ENCODE measurements at places on chromosomes 7 and 10.

- no peak for DNase-seq
These were observed 36.4 kb upstream of the SRRM3 start for GRCh38 chr7:76165106-76165972.

GRCh38 chr7:47335557-47336471 is 246.1 kb downstream of the TNS3 start:
- DNase-seq, result no peak

- DNase-seq, result no peak
These were observed 142.9 kb upstream of the VWC2 start for GRCh38 chr7:49630513-49630912.

DNA sequence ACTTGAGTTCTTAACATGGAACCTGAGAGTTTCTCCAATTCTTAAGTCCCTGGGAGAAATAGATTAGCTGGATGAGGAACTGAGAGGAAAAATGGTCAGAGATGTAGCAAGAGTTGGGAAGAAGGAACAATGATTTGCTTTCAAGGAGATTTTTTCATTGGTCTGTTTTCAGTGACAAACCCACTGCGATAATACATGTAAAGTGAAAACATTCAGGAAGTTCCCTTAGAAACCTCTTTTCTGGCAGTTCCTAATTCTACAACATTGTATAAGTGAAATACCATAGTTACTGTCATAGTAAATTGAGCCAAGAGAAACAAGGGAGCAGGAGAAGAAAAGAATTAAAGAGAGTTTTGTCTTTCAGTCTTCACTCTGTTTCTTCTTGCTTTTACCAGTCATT is 12.1 kb upstream of the MAGI2 start:
- no peak for DNase-seq

DNA sequence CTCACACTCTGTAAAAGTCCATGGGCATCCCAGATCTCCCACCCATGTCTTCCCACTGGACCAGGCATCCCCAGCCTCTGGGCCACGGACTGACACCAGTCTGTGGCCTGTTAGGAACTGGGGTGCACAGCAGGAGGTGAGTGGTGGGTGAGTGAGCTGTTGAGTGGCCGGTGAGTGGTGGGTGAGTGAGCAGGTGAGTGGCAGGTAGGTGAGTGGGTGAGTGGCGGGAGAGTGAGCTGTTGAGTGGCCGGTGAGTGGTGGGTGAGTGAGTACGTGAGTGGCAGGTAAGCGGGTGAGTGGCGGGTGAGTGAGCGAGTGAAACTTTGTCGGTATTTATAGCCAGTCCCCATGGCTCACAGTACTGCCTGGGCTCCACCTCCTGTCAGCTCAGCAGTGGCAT is 471.2 kb downstream of the DNAJB6 start:
- DNase-seq, result no peak

- no peak for DNase-seq
These were observed 98.7 kb downstream of the CALCR start for GRCh38 chr7:93475811-93476210.

DNA sequence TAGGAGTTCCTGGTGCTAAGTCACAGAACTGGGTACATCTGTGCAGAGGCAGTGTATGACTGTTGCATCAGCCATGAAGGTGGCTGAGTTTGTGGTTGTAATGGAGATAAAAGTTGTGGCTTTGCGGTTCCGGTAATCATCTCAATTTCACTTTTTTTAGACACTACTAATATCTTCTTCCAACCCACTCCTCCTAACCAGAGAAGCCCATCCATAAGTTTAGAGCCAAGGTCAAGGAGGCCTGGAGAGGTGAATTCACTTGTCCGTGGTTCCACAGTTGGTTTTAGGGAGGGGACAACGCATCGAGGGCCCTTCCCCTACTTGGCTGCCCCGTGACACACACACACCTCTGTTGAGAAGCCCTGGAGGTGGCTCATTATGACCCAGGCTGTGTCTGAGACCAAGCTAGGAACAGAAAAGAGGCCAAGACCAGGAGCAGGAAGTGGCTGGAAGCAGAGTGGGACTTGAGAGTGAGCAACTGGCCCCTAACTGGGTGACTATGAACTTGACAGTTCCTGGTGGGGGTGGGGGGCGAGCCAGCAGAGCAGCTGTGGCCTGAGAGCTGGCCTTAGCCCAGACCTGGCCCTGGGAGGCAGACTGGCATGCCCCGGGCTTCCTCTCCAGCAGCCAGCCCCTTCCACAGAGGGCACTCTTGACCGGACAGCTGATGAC is 66.8 kb upstream of the COL13A1 start:
- no peak for DNase-seq

- no peak for DNase-seq
These were observed 128.6 kb downstream of the OAT start for GRCh38 chr10:124289851-124290795.

GRCh38 chr10:68756766-68757165 is 35.7 kb downstream of the CCAR1 start:
- DNase-seq, result no peak

GRCh38 chr10:126683466-126683865 is 13.0 kb upstream of the C10orf90 start:
- DNase-seq, result no peak

- DNase-seq, result no peak
These were observed 87.7 kb downstream of the PIK3CG start for GRCh38 chr7:106952658-106953231.

GRCh38 chr10:130994191-130994590 is 317.3 kb downstream of the TCERG1L start:
- no peak for DNase-seq

DNA sequence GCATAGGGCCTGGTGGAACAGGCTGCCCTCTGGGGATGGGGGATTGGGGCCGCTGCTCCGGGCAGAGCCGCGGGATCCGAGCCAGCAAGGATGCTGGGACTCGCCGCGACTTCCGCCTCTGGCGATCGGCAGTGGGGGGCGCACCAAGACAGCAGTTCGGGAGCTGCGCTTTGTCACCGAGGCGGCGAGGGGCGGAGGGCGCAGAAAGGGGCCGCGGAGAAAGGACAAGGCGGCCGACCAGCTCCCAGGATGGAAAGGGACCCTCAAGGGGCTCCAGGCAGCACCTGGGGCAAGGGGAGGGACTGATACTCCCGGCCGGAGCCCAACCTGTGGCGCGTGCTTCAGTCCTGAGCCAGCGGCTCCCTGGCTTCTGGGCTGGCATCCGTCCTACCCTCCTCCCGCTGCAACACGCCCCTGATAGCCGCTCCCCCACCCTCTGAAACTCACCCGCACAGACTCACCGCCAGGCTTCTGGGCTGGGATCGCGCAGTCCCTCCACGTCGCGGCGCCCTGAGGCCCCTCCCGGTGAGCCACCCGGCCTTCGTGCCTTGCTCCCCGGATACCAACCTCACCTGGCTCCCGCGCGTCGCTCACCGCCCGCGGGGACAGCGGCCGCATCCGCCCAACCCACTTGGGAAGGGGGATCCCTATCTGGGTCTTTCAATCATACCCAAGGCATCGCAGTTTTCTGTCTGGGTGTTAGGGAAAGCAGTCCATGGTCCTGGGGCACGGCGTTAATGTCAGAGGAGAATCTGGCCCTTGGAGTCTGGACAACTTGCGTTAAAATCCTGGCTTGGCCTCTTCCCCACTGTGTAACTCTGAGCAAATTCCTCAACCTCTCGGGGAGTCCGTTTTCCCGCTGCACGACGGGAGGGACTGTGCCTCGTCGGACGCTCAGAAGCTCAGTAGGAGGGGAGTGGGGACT is 7.0 kb upstream of the EVX1 start:
- no peak for DNase-seq

- no peak for DNase-seq
These were observed 9.9 kb downstream of the XPNPEP1 start for GRCh38 chr10:109913306-109913892.

DNA sequence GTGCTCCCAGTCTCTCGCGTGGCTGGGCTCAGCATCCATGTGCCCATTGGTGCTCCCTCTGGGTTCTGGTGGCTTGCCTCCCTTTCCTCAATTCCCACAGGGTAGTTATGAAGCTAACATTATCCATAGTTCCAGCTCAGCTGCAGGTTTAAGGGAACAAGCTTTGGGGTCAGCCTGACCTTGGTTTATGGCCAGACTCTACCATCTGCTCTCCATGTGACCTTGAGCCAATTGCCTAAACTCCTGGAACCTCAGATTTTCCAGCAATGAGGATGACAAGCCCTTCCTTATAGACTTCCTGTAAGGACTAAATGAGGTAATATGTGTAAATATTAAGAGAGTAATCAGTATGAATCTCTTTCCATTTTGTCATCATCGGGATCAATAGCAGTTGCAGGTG is 10.1 kb upstream of the SLC29A3 start:
- DNase-seq, result no peak
